Endodermal cell (in vitro differentiated cells): ENCODE measurements at places on chromosomes 13 and 19.

- DNase-seq = no peak
Observed at GRCh38 chr19:58536852-58537798, 6.7 kb upstream of the TRIM28 start.

DNA sequence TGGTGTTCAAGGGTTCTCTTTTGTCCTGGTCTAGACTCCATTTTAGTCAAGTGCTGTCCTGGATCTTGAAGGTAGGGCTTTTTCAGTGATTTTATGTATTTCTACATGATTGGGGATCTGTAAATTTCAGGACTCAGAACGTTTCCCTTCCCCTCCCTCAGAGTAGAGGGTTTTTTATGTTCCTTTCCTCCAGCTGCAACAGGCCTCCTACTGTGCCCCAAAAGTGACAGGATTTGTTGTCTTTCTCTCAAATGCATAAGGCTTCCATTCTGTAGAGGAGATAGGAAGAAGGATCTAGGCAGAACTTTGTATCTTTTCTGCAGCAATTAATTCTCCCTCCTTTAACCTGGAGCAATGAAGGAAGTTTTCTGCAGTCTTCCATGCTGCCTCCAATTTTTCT lies 251.3 kb downstream of the MAB21L1 start:
- DNase-seq = no peak

- DNase-seq = no peak
Observed at GRCh38 chr13:106917024-106917571, 349.2 kb upstream of the ARGLU1 start.

DNA sequence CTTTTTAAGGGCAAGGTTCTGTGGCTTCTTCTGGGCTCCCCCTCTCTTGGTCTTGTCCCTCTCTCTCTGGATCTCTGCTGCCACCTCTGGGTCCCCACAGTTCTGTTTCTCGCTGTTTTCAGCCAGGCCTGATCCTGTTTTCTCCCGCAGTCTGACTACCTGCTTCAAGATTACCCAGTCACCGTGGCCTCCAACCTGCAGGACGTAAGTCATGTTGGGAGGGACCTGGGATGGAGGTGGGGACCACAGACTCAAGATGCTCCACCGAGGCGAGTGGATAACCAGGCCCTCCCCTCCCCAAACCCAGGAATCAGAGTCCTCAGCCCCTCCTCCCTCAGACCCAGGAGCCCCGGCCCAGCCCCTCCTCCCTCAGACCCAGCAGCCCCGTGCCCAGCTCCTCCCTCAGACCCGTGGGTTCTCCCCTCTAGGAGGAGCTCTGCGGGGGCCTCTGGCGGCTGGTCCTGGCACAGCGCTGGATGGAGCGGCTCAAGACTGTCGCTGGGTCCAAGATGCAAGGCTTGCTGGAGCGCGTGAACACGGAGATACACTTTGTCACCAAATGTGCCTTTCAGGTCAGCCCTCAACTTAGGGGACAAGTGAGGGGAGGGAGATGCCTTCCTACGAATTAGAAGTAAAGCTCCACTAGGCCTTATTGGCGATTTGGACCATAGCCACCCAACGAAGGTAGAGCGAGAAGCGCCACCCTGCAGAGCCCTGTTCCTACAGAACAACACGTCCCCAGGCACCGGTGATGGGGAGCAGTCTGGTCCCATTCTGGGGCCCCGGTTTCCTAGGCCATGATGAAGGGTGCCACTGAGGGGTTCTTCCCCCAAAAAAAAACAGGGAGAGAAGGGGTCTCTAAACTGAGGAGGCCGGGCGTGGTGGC lies 2.2 kb downstream of the FLT3LG start:
- peak; percentile 97 for DNase-seq

DNA sequence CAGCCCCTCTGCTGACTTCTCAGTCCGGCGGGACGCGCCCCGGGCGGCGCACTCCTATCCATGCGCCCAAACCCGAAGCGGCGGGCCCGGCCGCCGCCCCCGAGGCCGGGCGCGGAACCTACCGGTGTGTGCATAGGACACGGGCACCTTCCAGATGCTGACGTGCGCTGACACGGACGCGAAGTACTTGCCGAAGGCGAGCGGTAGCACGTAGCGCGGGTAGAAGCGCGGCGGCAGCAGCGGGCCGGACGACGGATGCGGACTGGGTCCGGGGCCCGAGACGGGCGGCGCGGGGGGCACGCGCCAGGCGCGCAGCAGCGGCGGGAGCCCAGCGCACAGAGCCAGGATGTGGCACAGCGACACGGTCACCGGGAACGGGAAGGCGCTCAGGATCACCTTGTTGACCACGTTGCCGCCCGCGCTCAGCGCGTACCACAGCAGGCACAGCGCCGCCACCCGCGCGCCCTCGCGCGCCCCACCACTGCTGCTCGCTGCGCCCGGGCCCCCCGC lies 338 bp downstream of the SLC35E1 start:
- no peak for DNase-seq

DNA sequence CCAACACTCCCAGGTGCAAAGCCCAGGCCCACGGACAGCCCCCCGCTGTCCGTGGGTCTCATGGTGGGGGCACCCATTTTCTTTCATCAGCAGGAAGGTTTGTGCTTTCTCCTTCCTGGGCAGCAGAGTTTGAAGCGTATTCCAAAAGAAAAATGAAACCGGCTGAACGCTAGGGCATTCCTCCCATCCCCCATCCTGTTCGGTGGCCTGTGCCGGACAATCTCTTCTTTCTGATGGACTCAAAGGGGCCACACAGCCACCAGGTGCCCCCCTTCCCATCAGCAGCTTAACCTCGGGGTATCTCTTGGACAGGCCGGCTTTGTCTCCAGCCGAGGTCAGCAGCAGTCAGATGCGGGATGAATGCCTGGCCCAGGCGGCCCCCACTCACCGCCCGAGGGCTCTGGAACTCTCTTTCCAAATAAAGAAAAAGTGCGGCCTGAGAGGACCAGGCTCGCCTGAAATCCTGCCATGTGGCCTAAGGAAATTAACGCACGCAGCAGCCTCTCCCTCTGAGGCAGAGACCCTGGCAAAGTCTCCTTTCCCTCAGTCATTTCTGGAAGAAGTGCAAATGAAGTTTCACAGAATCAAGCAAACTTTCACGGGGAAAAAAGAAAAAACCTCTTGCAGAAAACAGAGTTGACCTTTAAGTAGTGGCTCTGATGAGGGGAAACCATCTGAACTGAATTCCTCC lies 67.8 kb downstream of the RASA3 start:
- no peak for DNase-seq

- no peak for DNase-seq
Observed at GRCh38 chr13:67152085-67152484, 78.1 kb downstream of the PCDH9 start.

DNA sequence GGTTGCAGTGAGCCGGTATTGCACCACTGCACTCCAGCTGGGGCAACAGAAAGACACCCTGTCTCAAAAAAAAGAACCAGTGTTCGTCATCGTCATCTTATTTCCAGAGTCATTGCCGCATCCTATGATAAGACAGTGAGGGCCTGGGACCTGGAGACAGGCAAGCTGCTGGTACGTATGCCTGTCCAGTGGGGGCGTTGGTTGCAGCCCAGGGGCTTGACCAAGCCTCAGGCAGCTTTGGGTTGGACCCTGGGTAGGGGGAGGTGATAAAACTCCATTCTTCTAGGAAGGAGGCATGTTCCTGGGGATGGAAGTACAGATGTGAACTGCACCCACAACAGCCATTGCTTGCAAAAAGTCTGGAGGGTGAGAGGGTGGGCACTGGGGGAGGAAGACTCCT lies 15.6 kb downstream of the WDR88 start:
- DNase-seq = no peak

- DNase-seq = peak; percentile 90
Observed at GRCh38 chr13:51844862-51845573, at the start of gene TMEM272. TSS of gene TMEM272 (minus strand) at chr13:51845177. CDS start at chr13:51838530, 6,647 bp downstream.

- DNase-seq = no peak
Observed at GRCh38 chr19:38544569-38545315, 73.0 kb downstream of the MAP4K1 start.
